ENCODE measurements at places on chromosomes 1 and 21. TPM values are rescaled to one million over a fixed set of nuclear protein-coding genes. Genes with fewer than 3 reads are reported as not detected.
A peak's percentile ranks its signal among the peaks of the same experiment; 100 is the strongest.

OTUD7B gene
- total RNA-seq = 10.6 TPM

LHX8 gene
- total RNA-seq = not detected

LYST gene
- 8.5 TPM for total RNA-seq

CA14 gene
- not detected for total RNA-seq

SYCP1 gene
- total RNA-seq = not detected

CDCA8 gene
- total RNA-seq = 0.79 TPM

PTPRU gene
- total RNA-seq = 20.9 TPM

DNA sequence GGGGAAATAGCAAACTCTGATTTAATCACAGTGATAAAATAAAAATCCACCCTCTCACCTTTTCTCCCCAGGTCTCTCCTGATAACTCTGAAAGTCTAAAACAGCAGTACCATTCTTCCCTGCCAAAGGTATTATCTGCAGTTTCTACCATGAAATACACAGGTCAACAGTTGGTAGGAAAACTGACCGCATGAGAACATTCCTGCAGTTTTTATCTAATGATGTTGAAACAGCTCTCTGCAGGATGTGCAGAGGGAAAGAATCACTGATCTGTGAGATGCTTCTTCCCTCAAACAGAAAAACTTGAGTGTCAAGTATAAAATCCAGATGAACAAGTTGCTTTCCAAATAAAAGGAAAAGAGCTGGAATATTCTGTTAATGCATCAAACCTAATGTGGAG is 39.1 kb downstream of the KCNJ6 start:
- no peak for DNase-seq

GRCh38 chr1:234331507-234331906 is 41.7 kb upstream of the COA6 start:
- DNase-seq = no peak

DNA sequence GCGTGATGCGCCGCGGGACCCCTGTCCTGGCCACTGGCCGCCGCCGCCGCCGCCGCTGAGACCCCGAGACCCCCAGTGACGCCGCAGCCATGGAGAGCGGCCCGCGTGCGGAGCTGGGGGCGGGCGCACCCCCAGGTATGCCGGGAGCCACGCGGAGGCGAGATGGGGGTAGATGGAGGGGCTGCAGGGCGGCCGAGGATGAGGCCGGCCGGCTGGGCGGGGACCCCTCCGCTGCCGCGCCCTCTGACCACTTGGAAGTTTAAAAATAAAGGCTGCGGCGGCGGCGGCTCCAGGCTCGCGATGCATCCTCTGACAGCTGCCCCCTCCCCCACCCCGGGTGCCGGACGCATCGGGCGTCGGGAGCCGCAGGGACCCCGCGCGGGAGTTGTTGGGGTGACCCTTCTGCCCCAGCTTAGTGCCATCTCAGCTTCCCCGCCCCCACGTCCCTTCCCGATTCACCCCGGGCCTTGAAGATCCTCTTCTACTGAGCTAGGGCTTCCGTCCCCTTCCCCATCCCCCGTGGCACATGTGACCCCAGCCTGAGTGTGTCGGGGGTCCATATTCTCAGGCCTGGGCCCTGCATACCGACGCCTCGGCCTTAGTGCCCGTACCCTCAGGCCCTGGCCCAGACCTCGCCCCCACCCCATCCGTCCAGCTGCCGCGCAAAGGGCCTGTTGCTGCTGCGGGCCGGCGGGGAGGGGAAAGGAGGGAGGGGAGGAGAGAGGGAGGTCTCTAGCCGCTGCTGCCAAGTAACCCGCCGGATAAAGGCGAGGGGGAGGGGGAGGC is 562 bp downstream of the MAP7D1 start:
- peak; percentile 75 for DNase-seq

GRCh38 chr1:225777058-225777582 is 506 bp upstream of the SRP9 start:
- no peak for DNase-seq

- DNase-seq = no peak
These were observed 291.7 kb upstream of the RRP15 start for GRCh38 chr1:217993439-217993838.

DNA sequence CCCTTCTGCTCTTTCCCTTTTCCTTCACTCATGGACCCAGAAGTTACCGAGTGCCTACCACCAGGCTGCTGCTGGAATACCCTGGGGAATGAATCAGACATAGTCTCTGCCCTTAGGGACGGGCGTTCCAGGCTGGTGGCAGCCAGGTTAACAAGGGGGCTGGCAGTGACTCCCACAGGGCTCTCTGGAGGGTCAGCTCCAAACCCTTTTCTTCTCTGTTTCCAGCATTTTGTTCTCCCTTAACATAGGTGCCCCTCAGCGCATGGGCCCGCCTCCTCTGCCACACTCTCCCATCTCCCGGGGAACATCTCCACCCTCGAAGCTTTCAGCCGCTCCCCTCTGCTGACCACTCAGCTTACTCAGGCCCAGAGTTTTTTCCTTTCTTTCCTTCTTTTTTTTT is 62.9 kb upstream of the LRP8 start:
- DNase-seq = no peak

- DNase-seq = no peak
These were observed 19.9 kb downstream of the FAM89A start for GRCh38 chr1:231020139-231020601.

DNA sequence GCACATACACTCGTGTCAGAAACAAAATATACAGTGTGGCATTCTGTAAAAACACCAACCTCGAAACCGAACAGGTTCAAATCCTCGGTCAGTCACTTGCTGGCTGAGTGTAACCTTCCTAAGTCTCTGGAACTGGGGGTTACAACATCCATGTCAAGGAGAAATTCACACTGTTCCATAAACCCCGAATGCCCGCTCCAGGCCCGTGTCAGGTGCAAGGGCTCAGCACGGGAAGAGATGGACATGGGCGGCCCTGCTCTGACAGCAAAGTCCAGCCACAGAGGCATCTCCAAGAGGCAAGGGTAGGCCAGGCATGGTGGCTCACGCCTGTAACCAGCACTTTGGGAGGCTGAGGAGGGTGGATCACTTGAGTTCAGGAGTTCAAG is 79.5 kb downstream of the SLC66A1 start:
- DNase-seq = no peak

DNA sequence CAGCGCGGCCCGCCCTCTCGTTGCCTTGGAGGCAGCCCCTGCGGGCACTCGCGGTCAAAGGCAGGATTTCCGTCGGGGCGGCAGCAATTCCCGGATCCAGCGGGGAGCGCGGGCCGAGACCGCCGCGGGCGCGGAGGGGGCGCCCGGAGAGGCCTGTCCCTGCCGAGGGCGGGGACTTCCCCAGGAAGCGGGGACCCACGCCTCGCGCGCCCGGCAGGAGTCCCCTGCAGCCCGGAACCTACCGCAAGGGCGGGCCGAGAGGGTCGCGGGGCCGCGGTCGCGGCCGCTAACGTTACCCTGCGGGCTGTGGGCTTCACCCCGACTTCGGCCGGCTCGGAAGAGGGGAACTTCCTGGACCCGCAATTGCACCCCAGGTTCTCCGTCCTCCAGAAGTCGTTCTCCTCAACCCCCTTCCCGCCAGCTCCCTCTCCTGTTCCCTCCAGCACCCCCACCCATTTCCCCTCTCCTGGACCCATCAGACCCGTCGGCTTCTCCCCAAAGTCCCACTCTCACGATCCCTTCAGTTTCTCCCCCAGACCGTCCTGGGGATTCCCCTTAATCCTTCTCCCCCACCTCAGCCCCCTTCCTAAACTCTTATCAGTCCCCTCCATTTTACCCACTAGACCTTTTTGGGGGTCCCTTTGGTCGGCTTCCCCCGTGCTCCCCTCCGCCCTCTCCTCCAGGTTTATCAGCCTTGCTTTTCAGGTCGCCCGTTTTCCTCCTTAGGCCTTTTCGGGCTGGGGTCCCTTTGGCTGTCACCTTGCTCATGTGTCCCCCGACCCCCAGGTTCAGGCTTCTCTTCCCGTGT is 604 bp downstream of the FGR start:
- DNase-seq = no peak

GRCh38 chr1:29488794-29489311 is 252.5 kb downstream of the PTPRU start:
- DNase-seq = no peak

GRCh38 chr1:231594123-231594522 is 32.5 kb upstream of the DISC1 start:
- no peak for DNase-seq
